ENCODE measurements at places on chromosomes 2 and 18.

DNA sequence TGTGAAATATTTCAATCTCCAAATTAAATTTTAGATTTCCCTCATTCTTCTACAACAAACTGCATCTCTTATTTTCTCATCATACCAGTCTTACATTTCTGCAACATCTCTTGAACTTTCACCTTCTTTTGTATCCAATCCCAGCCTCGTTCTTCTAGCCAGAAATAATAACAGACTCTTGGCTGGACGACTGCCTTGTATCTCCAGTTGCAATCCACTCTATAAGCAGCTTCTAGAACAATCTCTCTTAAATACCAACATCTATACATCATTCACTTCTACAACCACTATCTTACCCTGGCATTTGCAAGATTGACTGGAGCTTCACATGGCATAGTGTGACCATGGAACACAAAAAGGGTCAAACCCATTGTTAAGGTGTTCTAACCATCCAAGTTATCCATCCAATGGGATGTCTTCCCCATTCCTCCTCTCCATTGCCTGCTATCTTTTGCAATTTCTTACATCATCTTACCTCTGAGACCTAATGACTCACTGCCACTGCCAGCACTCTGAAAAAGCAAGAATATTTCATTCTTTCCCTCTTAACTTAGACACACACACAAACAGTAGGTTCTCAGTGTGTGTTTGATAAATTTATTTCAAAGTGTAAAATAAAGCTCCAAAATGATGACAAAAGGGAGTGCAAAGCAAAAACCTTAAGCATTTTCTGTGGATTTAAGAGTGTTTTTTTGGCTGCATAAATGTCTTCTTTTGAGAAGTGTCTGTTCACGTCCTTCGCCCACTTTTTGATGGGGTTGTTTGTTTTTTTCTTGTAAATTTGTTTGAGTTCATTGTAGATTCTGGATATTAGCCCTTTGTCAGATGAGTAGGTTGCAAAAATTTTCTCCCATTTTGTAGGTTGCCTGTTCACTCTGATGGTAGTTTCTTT is 145.6 kb downstream of the METTL4 start:
- no peak for DNase-seq

- DNase-seq: no peak
Observed at GRCh38 chr2:95377216-95378123, 25.0 kb upstream of the FAHD2A start.

GRCh38 chr2:26076001-26076587 is 42.2 kb downstream of the RAB10 start:
- no peak for DNase-seq

DNA sequence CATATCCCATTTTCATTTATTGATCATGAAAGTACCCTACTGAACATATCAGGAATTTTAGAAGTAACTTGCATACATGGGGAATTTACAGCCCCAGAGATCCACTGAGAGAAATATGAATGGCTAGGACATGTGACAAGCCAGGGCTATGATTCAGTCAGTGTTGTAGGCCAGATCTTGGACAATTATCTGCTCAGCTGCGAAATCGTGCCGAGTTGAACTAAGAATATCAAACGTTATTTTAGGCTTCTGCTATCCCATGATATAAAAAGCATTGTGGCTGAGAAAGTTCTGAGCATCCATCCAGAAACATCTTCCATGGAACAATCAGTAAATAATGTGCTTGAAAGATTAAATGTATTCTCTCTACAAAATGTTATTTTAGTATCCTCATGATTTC is 85.7 kb upstream of the UNC80 start:
- no peak for DNase-seq

DNA sequence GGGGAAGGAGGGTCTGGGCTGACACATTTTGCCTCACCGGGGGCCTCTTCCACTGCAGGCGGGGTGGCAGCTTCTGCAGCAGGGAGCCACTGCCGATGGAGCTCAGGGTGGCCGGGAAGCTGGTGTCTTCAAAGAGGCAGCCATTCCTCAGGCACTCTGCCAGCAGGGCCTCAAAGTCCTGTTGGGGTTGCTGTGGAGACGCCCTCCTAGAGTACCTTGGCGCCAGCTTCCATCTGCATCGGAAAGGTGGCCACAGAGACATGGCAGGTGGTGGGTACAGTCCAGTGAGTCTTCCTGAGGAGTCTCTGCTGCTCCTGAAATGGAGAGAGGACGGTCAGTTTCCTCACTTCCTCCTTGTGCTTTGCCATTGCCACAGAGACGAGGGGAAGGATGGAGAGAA is 12.1 kb downstream of the CAPN14 start:
- DNase-seq: no peak

DNA sequence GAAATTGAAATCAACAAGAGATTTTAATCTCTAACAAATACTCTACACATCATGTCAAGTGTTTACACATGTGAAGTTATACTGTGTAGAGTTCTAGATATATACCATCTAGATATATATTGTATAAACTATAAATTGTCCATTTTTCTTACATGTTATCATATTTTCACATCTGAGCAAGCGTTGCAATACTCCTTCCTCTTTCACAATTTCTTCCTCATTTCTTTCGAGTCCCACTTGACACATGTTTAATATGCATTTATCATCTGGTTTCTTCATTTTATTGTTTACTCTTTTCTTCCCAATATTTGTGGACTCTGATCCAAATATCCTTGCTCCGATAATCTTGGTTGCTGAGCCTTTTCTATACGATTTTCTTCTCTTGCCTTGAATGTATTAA is 50.2 kb downstream of the UNC80 start:
- DNase-seq: no peak

GRCh38 chr18:74834424-74835309 is 237.0 kb downstream of the ZNF407 start:
- no peak for DNase-seq

DNA sequence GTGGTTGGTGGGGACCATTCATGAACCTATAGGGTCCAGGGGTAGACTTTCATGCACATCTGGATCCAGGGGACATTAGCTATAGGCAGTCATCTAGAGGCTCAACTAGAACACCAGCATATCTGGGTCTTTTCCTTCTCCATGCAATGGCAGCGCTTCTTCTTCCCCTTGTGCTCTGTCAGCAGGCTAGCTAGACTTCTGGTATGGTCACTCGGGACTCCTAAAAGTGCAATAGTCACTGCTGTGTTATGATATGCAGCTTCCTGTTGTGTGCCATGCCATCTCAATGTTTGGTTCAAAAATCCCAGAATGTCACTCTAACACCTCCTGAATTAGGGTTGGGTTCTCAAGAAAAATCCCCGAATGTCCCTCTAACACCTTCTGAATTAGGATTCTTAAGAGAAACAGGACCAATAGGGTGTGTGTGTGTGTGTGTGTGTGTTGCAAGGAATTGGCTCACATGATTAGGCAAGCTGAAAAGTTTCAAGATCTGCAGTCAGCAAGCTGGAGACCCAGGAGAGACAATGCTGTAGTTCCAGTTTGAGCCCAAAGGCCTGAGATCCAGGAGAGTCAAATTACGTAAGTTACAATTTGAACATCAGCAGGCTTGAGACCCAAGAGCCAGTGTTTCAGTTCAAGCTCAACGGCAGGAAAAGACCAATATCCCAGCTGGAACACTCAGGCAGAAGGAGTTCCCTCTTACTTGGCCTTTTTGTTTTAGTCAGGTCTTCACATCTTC is 97.1 kb upstream of the LTBP1 start:
- DNase-seq: no peak

DNA sequence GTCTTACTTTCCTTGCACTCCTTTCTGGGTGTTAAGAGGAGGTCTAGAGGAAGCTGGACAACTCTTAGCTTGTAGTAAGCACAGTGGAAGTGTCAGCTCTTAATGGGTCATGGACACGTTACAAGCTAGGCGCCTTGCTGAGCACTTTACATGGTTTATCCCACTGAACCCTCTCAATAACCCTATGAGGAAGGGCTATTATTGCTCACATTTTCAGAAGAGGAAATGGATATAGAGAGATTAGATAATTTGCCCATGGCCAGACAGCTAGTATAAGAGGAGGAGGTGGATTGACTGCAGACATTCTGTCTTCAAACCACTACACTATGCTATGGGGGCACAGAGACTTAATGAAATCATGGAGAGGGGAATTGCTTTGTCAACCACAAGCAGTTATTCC is 8.3 kb upstream of the IL1RN start:
- no peak for DNase-seq

- DNase-seq: no peak
Observed at GRCh38 chr2:191845248-191845715, 1.6 kb downstream of the CAVIN2 start.

DNA sequence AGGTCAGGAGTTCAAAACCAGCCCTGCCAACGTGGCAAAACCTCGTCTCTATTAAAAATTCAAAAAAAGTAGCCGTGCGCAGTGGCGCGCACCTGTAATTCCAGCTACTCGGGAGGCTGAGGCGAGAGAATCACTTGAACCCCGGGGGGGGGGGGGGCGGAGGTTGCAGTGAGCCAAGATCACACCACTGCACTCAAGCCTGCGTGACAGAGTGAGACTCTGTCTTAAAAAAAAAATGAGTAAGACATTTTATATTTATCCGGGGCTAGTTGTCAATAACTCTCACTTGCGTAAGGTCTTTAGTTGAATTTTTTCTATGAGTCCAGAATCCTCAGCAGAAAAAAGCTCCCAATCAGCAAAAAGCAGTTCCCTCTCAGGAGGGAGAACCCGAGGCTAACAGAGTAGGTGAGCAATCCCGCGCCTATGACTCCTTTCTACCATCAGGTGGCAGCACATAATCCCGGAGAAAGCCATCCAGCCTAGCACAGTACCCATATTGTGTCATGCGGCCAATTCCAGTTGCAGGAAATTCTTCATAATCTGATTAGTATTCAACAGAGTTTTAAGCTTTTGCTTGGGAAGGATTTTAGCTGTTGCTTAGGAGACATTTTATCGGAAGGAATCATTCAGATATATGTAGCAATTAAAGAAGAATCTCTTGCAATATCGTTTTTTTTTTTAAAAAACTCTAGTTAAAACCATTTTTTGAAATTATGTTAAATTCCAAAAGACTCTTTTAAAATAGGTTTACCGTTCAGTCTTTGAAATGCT is 11.9 kb upstream of the CRYGA start:
- peak; percentile 22 for DNase-seq

DNA sequence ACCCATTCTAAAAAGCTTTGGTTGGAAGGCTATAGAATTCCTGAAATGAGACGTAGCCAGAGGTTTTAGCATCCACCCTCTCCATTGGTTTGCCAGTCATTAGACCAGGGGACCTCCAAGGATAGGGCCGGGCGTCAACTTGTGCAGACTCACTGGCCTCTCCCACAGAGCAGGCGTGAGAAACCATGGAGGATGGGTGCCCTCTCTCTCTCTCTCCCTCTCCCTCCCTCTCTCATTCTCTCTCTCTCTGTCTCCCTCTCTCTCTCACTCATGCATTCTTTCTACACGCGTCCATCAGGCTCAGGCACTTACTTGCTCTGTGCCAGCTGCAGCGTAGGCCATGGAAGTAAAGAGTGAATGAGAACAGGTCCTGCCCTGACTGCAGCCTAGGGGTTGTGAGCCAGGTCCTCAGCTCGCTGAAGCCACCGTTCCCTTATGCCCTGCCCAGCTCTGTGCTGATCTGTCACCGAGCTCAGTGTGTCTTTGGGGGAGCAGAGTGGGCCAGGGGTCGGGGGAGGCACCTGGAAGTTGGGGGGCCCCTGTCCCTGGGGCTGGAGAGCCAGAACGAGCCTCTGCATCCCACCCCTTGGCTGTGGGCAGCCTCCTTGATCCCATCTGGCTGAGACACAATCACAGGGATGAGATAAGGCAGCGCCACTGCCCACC is 304.4 kb upstream of the HS6ST1 start:
- no peak for DNase-seq

DNA sequence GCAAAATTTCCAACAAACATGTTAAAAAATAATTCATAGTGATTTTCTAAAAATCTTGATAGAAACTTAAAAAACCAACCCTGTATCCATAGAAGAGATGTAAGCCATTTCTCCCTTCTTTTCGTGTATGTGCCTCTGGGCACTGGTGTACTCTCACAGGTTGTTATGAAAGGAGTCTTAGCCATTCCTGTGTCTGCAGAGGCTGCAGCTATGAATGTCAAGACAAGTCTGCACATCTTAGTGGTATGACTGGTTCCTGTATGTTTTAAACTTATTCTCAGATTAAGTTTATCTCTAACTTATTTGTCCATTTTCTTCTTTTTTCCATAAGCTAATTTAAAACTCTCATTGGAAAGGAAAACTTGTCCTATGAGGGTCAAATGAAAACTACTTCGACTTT is 84.0 kb downstream of the DPP4 start:
- DNase-seq: no peak

- no peak for DNase-seq
Observed at GRCh38 chr2:16005816-16006536, 65.6 kb downstream of the MYCN start.

DNA sequence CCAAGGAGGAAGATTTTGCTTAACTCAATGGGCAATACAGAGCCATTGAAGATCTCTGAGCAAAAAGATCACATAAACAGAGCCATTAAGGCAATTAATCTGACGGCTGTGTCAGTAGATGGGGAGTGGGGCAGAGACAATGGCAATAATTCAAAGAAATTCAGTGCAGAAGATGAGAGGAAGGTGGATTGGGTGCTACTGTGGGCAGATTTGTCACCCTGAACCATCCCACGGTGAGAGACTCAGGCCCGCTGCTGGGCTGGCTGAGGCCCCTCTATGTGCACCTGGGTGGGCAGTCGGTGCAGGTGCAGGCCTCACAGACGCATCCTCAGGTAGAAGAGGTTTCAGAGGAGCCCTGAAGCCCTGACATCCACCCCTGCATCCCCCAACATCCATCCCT is 458.6 kb downstream of the EIPR1 start:
- DNase-seq: no peak

- DNase-seq: no peak
Observed at GRCh38 chr18:48888773-48889080, 62.0 kb downstream of the SMAD7 start.
